H9 (cell line): ENCODE measurements at places on chromosomes 13 and 19.

- no peak overlapping the region for H3K27ac ChIP-seq
- H3K27me3 ChIP-seq = peaks cover 11% of the 10 kb centered on the region; the same call in 1 of the 2 replicates
- H3K4me3 ChIP-seq = peak overlapping the region; percentile 38; the same call in 2 of the 3 replicates
- no peak for DNase-seq
Observed at GRCh38 chr19:37692956-37693620, 26.5 kb downstream of the ZNF607 start.

- no peak overlapping the region for H3K4me3 ChIP-seq
- DNase-seq = no peak
- H3K27ac ChIP-seq = no peak overlapping the region
Observed at GRCh38 chr19:803099-803561, 5.9 kb downstream of the PTBP1 start.

DNA sequence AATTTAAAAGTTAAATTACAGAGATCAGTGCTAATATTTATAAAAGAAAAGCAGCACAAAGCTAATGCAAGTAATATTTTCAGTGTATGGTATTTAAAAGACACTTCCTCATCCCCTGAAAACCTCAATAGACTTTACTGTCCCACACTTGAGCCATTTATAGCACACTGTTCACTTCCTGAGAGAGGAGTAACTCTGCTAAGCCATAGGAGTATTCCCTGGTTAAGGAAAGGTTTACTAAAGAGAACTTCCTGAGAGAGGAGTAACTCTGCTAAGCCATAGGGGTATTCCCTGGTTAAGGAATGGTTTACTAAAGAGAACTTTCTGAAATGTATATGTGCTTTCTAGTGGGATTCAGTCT, 159.4 kb downstream of the NHLRC3 start:
- H3K4me1 ChIP-seq = no peaks in the 10 kb centered on the region
- H3K27me3 ChIP-seq = no peaks in the 10 kb centered on the region
- no peak overlapping the region for H3K4me3 ChIP-seq
- no peaks in the 10 kb centered on the region for H3K36me3 ChIP-seq
- no peak overlapping the region for H3K27ac ChIP-seq

DNA sequence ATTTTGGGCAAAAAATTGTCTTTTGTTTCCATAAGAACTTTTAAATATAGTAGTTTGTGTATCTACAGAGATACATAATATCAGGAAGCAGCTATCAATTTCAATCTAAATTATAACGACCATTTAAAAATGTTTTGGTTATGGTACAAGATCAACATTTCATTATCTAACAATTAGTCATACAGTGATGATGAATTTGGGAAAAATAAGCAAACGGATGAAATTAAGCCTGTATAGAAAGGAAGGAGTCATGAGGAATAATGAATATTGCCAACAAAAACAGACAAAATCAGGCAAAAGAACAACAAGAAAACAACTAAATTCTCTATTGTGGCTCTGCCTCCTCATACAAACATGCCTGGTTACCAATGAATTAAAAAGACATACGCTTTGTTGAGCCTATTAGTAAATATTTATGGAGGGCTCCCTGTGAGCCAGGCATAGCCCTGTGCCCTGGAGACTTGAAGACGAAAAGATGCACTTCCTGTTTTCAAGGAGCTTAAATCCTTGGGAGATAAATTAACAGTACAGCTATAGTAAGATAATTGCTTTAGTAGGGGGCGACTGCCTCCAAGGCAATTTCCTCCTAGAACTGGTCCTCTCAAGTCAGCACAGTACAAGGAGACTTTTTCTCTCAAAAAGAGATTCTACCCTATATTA, 73.0 kb downstream of the NALCN start:
- no peaks in the 10 kb centered on the region for H3K36me3 ChIP-seq
- H3K4me3 ChIP-seq = no peak overlapping the region
- no peak for DNase-seq

- H3K27me3 ChIP-seq = no peaks in the 10 kb centered on the region
- no peaks in the 10 kb centered on the region for H3K4me1 ChIP-seq
- DNase-seq = no peak
- no peak overlapping the region; the same call in 2 of the 3 replicates for H3K4me3 ChIP-seq
Observed at GRCh38 chr13:71454509-71454908, 412.5 kb downstream of the DACH1 start.

GRCh38 chr19:42316223-42317211, 3.4 kb downstream of the TMEM145 start:
- no peak for DNase-seq
- no peaks in the 10 kb centered on the region for H3K36me3 ChIP-seq
- H3K27me3 ChIP-seq = peaks cover 3% of the 10 kb centered on the region; the same call in 1 of the 2 replicates
- H3K4me1 ChIP-seq = no peaks in the 10 kb centered on the region
- H3K4me3 ChIP-seq = no peak overlapping the region

- H3K36me3 ChIP-seq = no peaks in the 10 kb centered on the region
- no peaks in the 10 kb centered on the region; the same call in 1 of the 2 replicates for H3K27me3 ChIP-seq
Observed at GRCh38 chr19:47445937-47446402, 25.7 kb downstream of the SLC8A2 start.

- no peak for DNase-seq
- 0 out of 3 replicates have a peak overlapping the region, but pooled peaks have one; percentile 10 for H3K4me3 ChIP-seq
- no peaks in the 10 kb centered on the region for H3K36me3 ChIP-seq
- no peaks in the 10 kb centered on the region for H3K27me3 ChIP-seq
Observed at GRCh38 chr19:1317274-1318003, 31.8 kb downstream of the EFNA2 start.

- H3K36me3 ChIP-seq = peaks cover 65% of the 10 kb centered on the region
- H3K4me1 ChIP-seq = no peaks in the 10 kb centered on the region
- no peaks in the 10 kb centered on the region for H3K27me3 ChIP-seq
- H3K27ac ChIP-seq = no peak overlapping the region
Observed at GRCh38 chr19:10995926-10996600, 35.2 kb downstream of the SMARCA4 start.

GRCh38 chr19:8238251-8238650, 29.1 kb downstream of the CERS4 start:
- peaks cover 25% of the 10 kb centered on the region for H3K36me3 ChIP-seq
- DNase-seq = no peak
- no peaks in the 10 kb centered on the region for H3K27me3 ChIP-seq
- no peak overlapping the region for H3K27ac ChIP-seq
- peaks cover 9% of the 10 kb centered on the region; the same call in 1 of the 2 replicates for H3K4me1 ChIP-seq
